ENCODE measurements at places on chromosomes 7 and 10. TPM values are rescaled to one million over a fixed set of nuclear protein-coding genes. Genes with fewer than 3 reads are reported as not detected.

Gene ITGB8
- total RNA-seq, result 51.3 TPM

Gene VAX1
- total RNA-seq, result 0.96 TPM

Gene HYAL4
- total RNA-seq, result 2.6 TPM

Gene SLC39A12
- total RNA-seq, result not detected

Gene SLC26A5
- total RNA-seq, result not detected
